ENCODE measurements at places on chromosomes 16 and 17.
A peak's percentile ranks its signal among the peaks of the same experiment; 100 is the strongest.

DNA sequence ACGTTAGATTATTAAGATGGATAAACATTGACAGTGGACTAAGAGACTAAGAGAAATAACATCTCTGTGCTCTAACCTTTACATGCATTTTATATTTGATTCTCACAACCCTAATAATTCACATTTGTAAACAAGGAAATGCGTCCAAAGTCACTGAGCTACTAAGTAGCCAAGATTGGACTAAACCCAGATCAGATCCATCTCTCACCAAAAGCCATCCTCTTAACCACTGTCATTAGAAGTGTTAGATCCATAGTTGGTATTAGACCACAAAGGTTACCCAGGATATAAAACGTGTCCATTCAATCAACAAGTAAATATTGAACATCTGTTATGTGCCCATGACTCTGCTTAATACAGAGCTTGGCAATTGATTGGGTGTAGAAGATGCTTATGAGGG lies 5.2 kb downstream of the HSD17B2 start:
- DNase-seq, result no peak

GRCh38 chr17:59010026-59010425 lies 96.7 kb downstream of the TRIM37 start:
- DNase-seq, result no peak

- DNase-seq, result no peak
Observed at GRCh38 chr17:48567209-48567608, 10.9 kb downstream of the HOXB4 start.

DNA sequence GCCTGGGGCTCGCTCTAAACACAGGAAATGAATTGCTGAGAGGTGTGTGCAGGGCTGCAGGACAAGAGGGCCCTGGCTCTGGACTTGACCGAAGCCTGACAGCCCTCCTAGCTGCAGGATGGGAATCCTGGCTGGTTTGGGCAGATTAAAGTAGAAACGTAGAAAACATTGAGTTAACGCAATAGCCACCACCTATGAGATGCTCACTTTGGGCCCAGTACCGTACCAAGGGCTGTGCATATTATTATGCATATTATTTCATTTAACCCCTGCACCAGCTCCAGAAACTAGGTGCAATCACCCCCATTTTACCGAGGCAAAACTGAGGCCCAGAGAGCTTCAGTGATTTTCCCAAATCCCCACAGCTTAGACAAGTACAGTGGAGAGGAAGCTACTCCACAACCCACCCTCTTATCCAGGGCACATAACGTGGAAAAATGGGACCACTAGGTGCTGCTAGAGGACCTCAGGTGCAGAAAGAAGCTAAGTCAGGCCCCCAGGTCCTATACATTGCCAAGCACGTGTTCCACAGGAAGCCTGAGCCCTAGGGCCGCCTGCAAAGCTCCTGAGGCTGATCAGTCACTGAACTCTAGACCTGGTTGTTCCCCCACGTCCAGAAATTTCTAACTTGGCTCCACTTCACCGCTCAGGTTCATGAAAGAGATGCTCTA lies 79.2 kb downstream of the MYH11 start:
- no peak for DNase-seq

DNA sequence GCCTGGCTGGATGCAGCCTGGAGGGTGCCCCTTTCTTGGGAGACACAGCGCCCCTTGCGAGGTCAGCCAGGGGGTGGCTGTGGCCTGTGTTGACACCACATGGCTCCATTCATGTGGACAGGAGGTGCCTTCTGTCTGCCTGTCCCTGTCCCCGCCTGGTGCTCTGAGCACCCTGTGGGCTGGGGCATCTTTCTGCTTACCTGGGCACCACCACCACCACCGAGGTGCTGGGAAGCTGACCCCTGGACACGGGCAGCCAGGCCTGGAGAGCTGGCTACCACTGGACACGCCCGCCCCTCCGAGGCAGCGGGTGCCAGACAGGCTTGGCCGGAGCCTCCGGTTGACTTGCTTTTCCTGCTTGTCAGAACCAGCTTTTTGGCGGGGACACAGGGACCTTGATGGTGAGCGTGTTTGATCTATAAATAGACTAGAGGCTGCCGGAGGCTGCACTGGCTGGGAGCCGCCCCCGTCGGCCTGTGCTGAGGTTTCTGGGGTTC lies 121.3 kb upstream of the GSE1 start:
- no peak for DNase-seq

DNA sequence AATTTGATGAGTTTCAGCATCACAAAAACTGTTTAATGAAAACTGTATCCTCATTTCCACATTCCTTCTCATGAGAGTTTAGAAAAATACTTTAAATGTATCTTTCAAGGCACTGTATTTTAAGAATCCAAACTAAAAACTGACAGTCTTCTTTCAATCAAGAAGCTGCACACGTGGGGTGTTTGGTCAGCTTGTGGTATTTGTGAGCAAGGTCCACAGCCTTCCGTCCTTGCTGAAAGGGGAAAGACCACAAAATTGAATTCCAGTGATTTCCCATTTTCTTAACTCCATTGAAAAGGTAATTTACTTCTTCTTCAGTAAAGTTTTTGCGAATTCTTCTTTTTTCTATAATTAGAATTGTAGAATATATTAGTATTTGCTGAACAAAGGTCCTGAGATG lies 3.4 kb upstream of the DYNC1LI2 start:
- no peak for DNase-seq

DNA sequence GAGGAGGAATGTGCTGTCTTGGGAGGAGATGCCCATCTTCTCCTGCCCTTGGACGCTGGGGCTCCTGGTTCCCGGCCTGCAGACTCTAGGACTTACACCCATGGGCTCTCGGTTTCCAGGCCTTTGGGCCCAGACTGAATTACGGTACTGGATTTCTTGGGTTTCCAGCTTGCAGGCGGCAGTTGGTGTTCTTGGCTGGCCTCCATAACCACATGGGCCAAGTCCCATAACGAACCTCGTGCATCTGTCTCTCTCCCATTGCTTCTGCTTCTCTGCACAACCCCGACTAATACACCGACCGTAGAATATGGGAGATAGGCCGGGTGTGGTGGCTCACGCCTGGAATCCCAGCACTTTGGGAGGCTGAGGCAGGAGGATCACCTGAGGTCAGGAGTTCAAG lies 162.6 kb downstream of the SDK2 start:
- DNase-seq, result no peak

GRCh38 chr16:88883946-88884345 lies 17.5 kb upstream of the PABPN1L start:
- no peak for DNase-seq

DNA sequence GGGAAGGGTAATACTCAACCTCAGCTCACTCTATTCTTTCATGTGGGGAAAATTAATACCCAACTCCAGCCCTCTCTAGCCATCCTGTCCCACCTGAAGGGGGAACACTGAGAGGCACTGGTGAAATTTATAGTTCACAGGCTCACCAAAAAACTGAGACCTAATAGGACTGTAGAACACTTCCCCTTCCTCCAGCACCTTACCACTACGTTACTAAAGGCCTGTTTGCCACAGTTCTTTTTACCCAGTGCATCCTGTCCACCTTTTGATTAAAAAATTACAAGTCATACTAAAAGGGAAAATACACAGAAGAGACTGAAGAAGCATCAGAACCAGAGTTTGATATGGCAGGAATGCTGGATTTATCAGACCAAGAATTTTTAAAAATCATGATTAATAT lies 26.0 kb downstream of the DHRS7B start:
- no peak for DNase-seq

GRCh38 chr17:56510554-56511342 lies 82.8 kb upstream of the NOG start:
- DNase-seq, result no peak

DNA sequence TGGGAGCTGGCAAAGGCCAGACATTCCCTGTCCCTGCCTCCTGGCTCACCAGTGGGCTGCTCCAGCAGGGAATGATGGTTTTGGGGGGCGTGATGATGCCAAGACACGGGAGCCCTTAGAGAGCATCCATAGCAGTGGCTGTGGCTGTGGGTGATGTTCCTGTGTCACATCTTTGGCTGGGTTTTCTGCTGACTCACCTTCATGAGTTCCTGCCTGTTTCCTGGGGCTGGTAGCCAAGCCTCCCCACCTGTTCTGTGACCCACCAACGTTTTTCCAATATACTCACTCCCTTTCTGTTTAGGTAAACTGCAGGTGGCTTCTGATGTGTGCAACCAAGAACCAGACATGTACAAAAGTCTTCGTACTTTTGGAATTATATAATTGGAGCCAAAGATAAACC lies 16.5 kb upstream of the NF1 start:
- DNase-seq, result no peak

DNA sequence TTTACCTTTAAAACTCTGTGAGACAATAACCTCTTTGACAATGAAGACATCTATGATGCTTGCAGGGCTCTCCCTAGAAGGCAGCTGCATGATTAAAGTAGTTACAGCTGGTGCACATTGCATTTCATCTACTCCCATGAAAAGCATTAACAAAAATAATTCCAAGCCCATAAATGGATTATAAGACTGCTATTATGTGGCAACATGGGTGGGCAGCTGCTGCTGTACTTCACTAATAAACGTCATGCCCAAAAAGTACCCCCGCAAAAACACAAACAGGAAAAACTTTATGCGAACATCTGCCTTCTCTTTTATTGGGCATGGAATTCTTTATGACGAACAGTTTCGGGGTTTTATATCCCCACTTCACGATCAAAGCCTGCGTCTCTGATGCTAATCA lies 224.9 kb downstream of the CA10 start:
- DNase-seq, result no peak

DNA sequence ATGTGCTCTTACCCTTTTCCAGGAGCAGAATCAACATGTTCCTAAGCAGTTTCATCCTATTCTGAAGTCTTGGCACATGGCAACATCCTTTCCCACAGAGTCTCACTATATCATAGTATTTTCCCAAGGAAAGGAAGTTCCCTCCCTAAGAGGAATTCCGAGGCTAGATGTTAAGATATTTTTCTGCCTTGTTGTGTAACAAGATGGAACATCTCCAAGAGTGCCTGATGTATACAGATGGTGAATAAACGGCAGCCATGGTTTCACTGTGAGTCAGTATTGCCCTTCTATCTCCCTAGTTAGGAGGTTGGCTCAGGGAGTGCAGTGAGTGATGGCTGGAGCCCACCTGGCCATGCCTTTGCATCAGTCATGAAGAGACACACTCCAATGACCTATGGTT lies 48.2 kb downstream of the SPACA3 start:
- DNase-seq, result no peak

GRCh38 chr16:79882340-79883005 lies 281.9 kb upstream of the MAF start:
- DNase-seq, result no peak

DNA sequence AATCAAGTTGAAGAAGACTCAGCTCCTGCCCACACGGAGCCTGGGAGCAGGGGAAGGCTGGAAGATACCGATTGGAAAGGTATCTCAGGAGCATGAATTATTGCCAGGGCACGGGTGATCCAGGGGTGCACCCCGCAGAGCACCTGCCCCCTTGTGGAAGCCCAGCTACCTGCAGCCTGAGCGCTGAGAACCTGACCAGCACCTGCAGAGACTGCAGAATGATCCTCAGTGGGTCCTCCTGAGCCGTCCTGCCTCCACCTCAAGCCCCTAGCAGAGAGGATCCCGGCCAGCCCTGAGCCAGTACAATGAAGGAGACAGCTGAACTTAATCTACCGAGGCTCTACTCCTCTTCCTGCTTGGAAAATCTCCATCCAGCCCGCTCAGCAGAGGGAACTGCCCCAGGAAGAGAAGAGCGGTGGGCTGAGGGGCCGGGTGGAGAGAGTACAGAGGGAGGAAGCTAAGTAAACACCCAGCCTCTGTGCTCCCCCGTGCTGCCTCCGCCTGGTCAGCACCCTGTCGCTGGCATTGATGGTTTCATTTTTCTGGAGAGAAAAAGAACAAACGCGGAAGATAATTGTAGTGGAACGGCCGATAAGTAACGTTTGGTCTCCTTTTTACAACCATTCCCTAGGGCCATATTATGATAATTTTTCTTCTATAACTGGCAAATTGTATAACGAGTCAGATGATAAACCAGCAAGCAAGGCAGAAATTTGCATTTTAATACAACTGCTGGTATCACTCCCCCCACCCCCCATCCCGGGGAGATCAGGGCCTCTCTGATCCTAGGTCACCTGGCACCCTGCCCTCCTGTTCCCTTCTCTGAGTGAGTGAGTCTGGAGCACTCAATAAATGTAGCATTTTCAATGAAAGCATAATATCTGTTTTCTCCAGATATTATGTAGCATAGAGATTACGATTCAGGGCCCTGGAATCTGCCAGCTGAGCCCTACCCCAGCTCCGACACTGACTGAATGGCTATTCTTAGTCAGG lies 204.5 kb upstream of the RPL38 start:
- DNase-seq, result peak; percentile 21

- DNase-seq, result no peak
Observed at GRCh38 chr17:31398381-31399311, 7.2 kb downstream of the RAB11FIP4 start.

- no peak for DNase-seq
Observed at GRCh38 chr16:86480444-86480843, 29.9 kb upstream of the FOXF1 start.

- DNase-seq, result no peak
Observed at GRCh38 chr16:75010427-75010826, 11.6 kb downstream of the ZNRF1 start.

DNA sequence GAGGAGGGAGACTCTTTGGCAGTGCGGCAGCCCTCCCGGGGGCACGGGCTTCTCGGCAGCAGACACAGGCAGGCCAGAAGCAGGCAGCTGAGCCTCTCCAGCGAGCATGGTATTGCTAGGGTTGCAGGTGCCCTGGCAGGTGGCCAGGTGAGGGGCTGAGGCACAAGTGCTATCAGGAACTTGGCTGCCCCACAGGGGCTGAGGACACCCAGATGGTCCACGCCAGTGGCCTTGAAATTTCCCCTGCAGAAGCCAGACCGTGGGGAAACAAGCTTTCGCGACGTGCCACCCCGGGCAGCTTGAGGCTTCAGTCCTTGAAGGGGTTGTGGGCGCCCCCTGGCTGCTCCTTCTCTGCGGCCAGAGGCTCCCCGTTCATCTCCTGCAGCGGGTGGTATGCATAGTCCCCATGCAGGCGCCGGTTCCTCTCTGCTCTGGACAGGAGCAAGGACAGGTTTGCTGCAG lies 8.5 kb downstream of the NAGPA start:
- DNase-seq, result no peak

DNA sequence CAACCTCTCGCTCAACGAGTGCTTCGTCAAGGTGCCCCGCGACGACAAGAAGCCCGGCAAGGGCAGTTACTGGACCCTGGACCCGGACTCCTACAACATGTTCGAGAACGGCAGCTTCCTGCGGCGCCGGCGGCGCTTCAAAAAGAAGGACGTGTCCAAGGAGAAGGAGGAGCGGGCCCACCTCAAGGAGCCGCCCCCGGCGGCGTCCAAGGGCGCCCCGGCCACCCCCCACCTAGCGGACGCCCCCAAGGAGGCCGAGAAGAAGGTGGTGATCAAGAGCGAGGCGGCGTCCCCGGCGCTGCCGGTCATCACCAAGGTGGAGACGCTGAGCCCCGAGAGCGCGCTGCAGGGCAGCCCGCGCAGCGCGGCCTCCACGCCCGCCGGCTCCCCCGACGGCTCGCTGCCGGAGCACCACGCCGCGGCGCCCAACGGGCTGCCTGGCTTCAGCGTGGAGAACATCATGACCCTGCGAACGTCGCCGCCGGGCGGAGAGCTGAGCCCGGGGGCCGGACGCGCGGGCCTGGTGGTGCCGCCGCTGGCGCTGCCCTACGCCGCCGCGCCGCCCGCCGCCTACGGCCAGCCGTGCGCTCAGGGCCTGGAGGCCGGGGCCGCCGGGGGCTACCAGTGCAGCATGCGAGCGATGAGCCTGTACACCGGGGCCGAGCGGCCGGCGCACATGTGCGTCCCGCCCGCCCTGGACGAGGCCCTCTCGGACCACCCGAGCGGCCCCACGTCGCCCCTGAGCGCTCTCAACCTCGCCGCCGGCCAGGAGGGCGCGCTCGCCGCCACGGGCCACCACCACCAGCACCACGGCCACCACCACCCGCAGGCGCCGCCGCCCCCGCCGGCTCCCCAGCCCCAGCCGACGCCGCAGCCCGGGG lies 1.3 kb downstream of the FOXC2 start:
- DNase-seq, result no peak
